HFFc6 (cell line): ENCODE measurements at places on chromosomes 16 and 17. TPM values are rescaled to one million over a fixed set of nuclear protein-coding genes. Genes with fewer than 3 reads are reported as not detected.

DNA sequence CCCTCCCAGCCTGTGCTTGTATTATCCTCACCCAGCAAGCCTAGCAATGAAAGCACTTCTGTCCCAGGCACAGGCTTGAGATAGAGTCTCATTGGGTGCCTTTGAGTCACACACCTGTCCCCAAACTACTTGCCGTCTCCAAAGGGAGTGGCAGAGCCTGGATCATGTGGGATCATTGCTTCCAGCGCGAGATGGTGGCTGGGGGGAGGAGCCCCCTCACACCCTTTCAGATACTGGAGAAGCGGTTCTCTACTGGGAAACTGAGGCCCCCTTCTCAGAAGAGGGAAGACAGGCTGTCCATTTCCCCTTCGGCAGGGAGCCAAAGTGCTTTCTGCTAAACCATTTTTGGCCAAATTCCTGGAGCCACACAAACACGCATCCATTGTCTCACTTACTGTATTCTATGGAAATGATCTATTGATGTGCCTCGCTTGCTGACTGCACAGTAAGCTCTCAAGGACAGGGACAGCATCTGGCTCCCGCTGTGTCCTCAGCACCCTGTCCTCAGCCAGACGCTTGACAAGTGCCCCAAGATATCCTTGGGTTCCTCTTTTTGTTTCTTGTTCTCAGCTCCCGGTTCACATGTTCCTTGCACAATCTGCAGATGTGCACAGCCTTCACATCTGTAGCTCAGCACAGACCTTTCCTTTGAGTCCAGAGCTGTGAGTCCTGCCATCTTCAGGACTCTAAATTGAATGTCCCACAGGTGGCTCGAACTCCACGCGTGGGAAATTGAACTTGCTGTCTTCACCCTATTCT lies 26.0 kb upstream of the DLX3 start:
- DNase-seq, result no peak

DNA sequence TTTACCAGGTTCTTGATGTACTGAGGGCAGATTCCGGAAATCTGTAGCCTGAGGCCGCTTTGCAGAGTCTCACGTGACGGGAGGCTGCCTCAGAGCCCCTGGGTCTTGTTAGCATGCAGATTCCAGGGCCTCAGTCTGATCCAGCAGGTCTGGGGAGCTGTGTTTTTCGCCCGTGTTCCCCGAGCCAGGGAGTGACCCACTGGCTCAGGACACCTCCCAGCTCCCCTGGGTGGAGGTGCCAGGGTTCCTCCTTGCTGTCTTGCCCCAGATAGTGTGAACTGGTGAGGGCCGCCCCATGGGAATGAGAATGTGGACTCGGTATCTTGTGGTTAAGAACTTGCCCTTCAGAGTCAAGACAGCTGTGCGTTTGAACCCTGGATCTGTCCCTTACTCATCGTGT lies 98.6 kb downstream of the OR1D5 start:
- no peak for DNase-seq

- peak; percentile 92 for DNase-seq
These were observed 147.4 kb upstream of the TBX2 start for GRCh38 chr17:61251939-61252865.

DNA sequence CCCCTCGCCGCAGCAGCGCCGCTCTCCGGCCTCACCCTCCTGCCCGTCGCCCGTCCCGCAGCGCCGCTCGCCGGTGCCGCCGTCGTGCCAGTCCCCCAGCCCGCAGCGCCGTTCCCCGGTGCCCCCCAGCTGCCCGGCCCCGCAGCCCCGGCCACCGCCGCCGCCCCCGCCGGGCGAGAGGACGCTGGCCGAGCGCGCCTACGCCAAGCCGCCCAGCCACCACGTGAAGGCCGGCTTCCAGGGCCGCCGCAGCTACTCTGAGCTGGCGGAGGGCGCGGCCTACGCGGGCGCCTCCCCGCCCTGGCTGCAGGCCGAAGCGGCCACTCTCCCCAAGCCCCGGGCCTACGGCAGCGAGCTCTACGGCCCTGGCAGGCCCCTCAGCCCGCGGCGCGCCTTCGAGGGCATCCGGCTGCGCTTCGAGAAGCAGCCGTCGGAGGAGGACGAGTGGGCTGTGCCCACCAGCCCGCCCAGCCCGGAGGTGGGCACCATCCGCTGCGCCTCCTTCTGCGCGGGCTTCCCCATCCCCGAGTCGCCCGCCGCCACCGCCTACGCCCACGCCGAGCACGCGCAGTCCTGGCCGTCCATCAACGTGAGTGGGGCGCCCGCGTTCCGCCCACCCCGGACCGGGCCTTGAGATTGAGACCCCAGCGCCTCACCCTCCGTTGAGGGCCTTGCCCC lies 15.0 kb downstream of the TBKBP1 start:
- no peak for DNase-seq

DNA sequence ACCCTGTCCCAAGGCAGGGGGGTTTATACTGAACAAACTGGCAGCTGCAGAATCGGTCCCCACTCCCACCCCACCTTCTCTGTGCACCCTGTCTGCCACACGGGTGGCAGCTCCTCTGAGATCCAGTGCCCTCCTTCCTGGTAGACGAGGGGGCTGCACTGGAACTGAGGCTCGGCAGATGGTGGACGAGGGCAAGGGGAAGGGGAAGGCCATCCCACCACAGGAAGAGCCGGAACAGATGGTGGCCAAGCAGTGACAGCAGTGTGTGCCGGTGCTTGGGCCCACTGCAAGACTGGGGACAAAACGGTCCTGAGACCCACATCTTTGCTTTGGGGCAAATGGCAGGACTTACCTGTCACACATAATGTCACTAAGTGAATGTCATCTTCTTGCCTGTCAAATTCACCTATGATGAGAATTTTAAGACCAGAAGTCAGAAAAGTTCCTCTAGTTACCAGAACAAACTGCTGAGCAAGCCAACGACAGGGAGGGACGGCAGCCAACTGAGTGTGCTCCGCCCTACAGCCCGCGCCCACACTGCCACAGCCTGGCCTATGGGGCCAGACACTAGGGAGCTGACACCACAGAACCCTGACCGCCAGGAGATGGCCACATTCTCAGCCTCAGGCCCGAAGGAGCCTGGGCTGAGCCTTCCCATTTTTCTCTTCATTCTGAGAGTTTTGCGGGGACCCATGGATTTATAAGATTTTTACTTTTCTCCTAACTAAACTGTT lies 14.4 kb downstream of the NTAN1 start:
- DNase-seq, result no peak

GRCh38 chr17:2203818-2204217 lies 99.8 kb downstream of the SMG6 start:
- no peak for DNase-seq

The CCL17 gene
- total RNA-seq, result not detected in 3 replicates

The C17orf78 gene
- not detected in 3 replicates for total RNA-seq

The GPRC5C gene
- not detected in 3 replicates for total RNA-seq

The ZPBP2 gene
- not detected in 3 replicates for total RNA-seq

The MCRIP1 gene
- total RNA-seq, result 87.7 to 114 TPM (median 88.0 TPM) in 3 replicates

The MEFV gene
- total RNA-seq, result not detected in 3 replicates
